NCI-H2081 treated with DMSO at 0.1 percent for 48 hours (cell line): ENCODE measurements at places on chromosomes 6 and 20.

GRCh38 chr6:108735310-108736001, 112.8 kb upstream of the ARMC2 start:
- DNase-seq: no peak

DNA sequence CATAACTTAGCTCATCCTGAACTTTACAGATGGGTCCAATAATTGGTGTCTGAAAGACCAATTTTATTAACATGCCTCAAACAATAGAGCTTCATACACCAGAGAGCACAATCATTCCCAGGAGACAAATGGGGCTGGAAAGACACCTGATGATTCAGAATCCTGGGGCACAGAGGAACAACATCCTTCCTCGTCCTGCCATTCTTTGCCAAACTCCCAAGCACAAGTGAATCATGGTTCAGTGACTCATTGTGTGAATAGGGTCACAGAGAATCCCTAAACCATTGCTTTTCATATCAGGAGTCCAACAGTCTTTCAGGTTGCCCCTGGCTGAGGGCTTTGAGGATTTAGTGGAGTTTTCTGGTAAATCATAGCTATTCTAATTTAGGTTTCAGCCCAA, 266.4 kb upstream of the BMP2 start:
- DNase-seq: no peak

- no peak for DNase-seq
These were observed 1.3 kb downstream of the LKAAEAR1 start for GRCh38 chr20:64082820-64083377.

DNA sequence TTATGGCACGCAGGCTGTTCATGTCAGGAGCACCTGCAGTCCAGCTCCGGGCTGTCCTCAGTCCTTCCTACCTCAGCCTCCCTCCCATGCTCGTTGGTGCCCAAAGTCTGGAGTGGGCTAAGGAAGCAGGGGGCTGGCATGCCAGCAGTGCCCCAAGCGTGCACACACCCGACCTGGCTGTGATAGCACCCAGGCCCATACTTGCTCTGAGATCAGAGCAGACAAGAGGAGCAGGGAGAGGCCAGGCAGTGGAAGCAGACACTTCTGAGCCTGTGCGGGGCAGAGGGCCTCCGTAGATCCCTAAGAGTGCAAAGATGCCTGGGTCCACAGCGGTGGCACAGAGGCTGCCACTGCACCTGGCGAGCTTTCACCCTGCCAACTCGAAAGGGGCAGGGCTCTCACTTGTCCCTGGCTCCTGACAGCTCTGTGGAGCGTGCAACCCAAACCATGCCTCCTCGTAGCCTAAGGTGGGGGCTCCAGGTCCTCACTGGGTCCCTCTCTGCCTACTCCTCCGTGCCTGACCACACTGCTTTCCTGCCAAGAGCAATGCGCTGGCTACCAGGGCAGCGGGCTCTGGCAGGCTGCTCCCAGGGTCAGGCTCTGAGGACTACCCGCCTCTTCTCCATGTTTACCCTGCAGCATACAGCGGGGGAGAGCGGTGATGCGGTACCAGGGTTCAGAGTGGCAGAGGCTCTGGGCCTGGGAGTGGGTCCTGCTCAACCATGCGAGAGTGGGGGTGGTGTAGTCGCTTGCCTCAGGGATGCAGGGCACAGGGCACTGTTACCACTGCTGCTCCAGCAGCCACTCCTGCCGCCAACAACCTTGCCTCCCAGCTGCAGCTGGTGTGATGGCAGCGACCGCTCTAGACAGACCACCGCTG, 59.5 kb downstream of the MANEA start:
- DNase-seq: no peak

DNA sequence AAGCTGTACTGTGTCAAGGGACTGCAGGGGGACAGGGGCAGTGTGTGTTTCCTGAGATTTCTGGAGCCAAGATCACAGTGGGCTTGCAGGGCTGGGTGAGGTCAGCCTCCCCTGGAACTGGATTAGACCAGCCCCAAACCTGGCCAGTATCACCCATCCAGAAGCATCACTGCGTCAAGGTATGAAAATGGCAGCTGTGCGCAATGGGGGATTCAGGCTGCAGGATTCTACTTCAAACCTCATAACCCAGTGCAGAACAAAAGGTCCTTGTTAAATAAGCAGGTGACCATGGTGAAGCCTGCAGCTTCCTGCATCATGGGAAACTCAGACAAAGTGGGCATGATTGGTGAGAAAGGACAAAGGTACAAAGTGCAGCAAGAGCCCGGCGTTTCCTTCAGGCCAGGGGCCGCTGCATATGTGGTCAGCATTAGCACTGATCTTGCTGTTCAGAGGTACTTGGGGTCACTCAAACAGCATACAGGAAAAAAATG, 33.4 kb downstream of the TRAF3IP2 start:
- no peak for DNase-seq

- no peak for DNase-seq
These were observed 32.7 kb downstream of the HLA-A start for GRCh38 chr6:29974901-29975560.

DNA sequence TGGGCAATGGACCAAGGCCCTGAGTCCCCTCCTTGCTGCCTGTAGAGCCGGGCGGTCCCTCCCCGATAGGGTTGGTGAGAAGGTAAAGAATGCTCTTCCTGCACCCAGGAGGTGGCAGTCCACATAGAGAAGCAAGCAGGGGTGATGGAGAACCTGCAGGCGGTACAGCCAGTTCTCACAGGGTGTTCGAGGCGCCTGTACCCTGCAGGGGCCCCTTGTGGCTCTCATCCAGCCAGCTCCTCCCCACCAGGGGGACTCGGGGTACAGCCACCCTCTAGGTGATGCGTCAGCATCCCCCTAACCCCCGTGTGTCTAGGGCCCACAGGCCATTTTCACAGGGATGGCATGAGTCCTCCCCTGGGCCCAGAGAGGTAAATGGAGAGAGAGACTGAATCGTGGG, 5.1 kb upstream of the COL9A3 start:
- DNase-seq: no peak

DNA sequence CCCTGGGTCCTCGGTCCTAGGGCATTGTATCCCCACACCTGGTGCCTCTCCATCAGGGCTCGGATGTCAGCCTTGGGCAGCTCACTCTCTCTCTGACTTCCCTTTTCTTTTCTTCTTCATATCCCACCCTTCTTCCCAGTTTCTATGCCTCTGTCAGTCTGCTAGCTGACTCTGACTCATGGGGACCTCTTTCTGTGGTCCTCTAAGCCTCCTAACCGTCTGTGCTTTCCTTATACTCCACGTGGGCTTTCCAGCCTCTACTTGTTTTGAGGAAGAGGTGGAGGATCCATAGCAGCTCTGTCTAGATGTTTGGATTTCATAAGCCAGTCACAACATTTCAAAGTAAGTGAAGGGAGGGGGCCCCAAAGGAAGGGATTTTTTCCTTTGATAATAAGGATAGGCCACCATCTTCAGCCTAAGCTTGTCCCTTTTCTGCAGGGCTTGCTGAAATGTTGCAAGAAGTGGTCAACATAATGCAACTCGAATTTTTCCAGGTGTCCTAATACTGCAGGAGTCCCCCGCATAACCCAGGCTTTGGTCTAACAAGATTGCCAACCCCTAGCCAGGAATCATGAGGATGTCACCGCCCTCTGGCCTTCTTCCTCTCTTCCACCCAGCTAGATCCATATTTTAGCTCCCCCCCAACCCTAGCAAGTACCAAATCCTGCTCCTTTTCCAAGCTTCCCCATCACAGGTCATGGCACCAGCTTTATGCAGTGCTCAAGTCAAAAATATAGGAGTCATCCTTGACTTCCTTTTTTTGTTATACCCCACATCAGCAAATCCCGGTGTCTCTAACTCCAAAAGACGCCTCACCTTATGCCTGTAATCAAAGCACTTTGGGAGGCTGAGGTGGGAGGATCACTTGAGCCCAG, 8.7 kb upstream of the PLTP start:
- no peak for DNase-seq

- no peak for DNase-seq
These were observed 236.1 kb downstream of the PACRG start for GRCh38 chr6:162963861-162964260.
